ENCODE measurements at places on chromosomes 3 and 15. TPM values are rescaled to one million over a fixed set of nuclear protein-coding genes. Genes with fewer than 3 reads are reported as not detected.
A peak's percentile ranks its signal among the peaks of the same experiment; 100 is the strongest.

DNA sequence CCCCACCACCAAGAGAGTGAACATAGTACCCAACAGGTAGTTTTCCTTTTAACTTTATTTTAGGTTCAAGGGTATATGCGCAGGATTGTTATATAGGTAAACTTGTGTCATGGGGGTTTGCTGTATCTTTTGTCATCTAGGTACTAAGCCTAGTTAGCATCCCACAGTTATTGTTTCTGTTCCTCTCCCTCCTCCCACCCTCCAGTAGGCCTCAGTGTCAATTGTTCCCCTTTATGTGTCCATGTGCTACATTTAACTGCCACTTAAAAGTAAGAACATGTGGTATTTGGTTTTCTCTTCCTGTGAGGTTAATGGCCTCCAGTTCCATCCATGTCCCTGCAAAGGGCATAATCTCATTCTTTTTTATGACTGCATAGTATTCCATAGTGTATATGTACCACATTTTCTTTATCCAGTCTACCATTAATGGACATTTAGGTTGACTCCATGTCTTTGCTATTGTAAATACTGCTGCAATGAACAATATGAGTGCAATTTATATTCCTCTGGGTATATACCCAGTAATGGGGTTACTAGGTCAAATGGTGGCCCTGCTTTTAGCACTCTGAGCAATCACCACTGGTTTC lies 66.2 kb downstream of the ST3GAL6 start:
- DNase-seq = no peak

- DNase-seq = no peak
These were observed 107.9 kb downstream of the ATG7 start for GRCh38 chr3:11379824-11380701.

DNA sequence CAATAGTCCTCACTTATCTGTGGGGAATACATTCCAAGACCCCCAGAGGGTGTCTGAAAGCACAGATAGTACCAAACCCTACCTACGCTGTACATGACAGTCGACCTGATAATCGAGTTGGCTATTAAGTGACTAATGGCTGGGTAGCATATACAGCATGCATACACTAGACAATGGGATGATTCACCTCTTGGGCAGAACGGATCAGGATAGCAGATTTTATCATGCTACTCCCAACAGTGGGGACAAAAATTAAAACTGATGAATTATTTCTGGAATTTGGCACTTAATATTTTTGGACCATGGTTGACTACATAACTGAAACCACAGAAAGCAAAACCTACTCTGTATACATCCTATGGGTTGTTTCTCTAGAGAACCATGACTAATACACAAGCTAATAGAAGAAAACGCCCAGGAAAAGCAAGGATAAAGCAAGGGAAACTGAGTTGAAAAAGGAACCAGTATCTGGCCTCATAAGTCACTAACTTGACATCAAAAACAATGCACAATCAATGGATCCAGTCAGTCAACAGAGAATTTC lies 15.5 kb downstream of the ATG3 start:
- DNase-seq = no peak

DNA sequence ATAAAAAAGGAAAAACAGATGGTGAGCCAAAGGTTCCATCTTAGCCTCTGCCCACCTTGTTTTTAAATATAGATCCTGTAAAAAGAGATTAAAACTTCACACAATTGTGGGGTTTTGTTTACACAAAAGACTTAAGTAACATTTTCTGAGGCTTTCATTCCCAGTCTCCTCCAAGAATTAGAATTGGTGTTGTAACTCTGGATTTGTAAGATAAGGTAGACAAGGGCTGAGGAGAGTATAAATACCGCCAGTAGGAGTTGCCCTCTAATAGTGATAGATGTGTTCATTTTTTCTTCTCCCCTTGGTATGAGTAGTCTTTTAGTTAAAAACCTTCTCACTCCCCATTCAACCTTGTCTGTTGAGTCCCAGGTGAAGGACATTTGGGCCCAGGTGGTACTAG lies 8.5 kb downstream of the MINDY2 start:
- no peak for DNase-seq

DNA sequence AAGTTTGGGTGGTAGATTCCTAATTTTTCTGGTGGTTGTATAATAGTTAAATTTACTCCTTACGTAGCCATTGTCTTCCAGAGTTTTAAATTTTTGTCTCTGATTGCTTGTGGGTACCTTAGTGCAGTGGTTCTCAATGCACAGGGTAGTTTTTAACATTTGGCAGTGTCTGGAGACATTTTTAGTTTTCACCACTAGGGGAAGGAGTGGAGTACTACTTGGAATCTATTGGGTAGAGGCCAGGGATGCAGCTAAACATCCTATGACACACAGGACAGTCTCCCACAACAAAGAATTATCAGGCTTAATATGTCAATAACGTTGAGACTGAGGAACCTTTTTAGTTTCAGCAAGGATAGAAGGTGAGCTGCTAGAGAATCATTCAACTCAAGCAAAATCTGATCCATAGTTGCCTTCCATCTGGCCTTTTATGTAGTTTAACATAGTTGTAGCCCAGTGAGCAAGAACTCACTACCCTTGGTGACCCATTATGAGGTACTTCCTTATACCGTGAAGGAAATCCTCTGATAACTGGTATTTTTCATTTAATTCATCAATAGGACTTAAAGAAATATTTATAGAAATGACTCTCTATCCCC lies 8.6 kb upstream of the STX19 start:
- no peak for DNase-seq

- DNase-seq = no peak
These were observed 116.3 kb upstream of the DAZL start for GRCh38 chr3:16721494-16721893.

DNA sequence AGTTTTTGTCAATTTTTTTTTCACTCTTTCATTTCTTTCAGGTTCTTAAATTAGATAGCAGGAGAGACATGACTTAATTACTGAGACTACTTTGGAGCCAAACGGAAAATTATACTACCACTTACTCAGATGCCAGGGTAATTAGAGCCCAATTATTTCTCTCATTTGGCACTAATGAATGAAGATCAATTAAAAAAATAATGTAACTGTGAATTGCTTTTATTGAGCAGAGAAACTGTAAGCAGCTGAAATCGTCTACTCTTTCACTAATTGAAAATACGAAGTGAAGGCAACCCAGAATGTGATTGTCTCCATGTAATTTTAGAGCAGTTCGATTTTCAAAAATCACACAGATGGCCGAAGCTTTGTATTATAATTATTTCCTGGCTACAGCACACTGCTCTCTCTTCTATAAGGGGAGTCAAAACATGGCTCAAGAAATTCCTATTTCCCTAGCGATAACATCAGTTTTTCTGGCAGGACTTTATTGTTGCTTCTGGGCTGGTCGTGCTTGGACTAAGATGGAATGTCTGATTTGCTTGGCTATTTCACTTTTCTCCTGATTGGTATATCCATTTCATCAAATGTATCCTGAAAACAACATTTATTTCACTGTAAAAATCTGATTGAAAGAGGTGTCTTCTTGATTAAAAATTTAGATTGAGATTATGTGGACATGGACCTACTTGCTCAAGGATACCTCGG lies 55.8 kb upstream of the PDZRN3 start:
- no peak for DNase-seq

- peak; percentile 9 for DNase-seq
These were observed 1.0 kb downstream of the RFX7 start for GRCh38 chr15:56242576-56243162.

- DNase-seq = no peak
These were observed 19.8 kb downstream of the PRR23E start for GRCh38 chr3:127212711-127213110.

GRCh38 chr3:196949285-196949619 lies 6.9 kb upstream of the NCBP2 start:
- DNase-seq = no peak

- DNase-seq = no peak
These were observed 91.0 kb downstream of the FOXP1 start for GRCh38 chr3:71492566-71492965.

GRCh38 chr3:160124224-160124623 lies 101.0 kb upstream of the C3orf80 start:
- DNase-seq = no peak

DNA sequence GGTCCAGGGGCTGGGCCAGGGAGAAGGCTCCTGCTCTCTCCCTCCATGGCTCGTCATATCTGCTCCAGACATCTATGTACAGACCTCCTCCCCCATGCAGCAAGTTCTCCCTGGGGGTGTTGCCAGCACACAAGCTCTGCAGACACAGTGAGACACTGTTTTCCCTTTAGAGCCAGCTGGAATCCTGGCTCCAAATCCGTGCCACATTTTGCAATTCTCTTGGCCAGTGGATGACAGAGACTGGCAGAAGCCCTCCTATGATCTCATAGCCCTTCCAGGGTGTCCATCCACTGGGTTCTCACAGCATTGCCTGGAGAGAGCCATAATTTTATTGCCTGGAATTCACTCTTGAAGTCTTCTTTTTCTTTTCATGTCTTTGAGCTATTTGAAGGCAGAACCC lies 203.9 kb downstream of the TLE3 start:
- DNase-seq = no peak

- DNase-seq = peak; percentile 12
These were observed 215.6 kb upstream of the RBMS3 start for GRCh38 chr3:29065211-29065785.

DNA sequence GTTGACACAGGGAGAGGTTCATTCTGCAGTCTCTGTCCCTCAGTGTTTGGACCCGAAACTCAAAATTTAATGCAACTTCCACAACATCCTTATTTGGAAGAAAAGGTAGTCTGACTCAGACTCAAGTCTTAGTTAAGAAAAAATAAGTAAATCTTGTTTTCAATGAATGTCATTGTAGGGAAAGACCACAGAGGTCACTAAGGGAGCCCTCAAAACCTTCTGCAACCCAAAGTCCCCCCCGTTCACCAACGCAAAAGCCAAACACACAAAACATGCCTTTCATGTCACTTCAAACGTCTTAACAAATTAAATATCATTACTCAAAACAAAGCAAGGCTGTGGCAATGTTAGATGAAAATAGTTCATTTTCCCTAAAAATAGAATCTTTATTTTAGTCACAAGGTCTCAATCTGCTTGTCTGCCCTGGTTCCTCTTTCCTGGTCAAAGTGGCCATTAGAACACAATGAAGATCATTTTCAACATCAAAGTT lies 20.9 kb upstream of the SSUH2 start:
- no peak for DNase-seq

DNA sequence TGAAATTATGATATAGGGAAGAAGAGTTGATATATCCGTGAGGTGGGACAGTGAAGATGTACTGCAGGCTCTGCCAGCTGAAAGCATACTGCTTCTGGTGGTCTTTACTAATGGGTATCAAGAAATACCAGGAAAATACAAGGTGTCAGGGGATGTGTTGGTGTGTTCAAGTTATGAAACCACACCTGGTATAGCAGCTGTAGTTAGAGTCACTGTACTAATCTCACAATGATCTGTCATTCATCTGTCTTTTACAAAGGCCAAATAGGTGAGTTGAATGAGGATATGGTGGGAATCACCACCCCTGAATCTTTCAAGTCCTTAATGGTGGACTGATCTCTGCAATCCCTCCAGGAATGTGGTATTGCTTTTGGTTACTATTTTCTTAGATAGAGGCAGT lies 152.7 kb downstream of the NFKBIZ start:
- no peak for DNase-seq

FEZF2 gene
- not detected for total RNA-seq

TMEM207 gene
- not detected for total RNA-seq

FYCO1 gene
- 61.7 TPM for total RNA-seq

PP2D1 gene
- not detected for total RNA-seq

ZNF860 gene
- 1.4 TPM for total RNA-seq

SCG5 gene
- not detected for total RNA-seq

ANKUB1 gene
- 0.60 TPM for total RNA-seq

IL5RA gene
- not detected for total RNA-seq

NR1I2 gene
- total RNA-seq = 0.87 TPM

LARP6 gene
- 53.7 TPM for total RNA-seq
